ENCODE measurements at places on chromosomes 7 and 10. TPM values are rescaled to one million over a fixed set of nuclear protein-coding genes. Genes with fewer than 3 reads are reported as not detected.

The NACAD gene
- total RNA-seq = 4.3 TPM

The ADRA2A gene
- total RNA-seq = 0.67 TPM

The CHRM2 gene
- 108 TPM for total RNA-seq

The ACHE gene
- total RNA-seq = 0.85 TPM

The MRLN gene
- total RNA-seq = not detected

The CTBP2 gene
- total RNA-seq = 26.9 TPM

The ARHGAP22 gene
- 2.5 TPM for total RNA-seq

The TMEM139 gene
- 12.0 TPM for total RNA-seq
